Skin of body (tissue), 3 donors: ENCODE measurements at places on chromosomes 3 and 15. TPM values are rescaled to one million over a fixed set of nuclear protein-coding genes. Genes with fewer than 3 reads are reported as not detected.

The PYGO1 gene
- 11.3 TPM for total RNA-seq

The PDCD6IP gene
- total RNA-seq = 114 TPM

The POLQ gene
- 3.7 TPM for total RNA-seq

The ISLR2 gene
- total RNA-seq = 0.79 TPM

The BCL2A1 gene
- 8.2 TPM for total RNA-seq

The CIDEC gene
- 29.4 TPM for total RNA-seq

DNA sequence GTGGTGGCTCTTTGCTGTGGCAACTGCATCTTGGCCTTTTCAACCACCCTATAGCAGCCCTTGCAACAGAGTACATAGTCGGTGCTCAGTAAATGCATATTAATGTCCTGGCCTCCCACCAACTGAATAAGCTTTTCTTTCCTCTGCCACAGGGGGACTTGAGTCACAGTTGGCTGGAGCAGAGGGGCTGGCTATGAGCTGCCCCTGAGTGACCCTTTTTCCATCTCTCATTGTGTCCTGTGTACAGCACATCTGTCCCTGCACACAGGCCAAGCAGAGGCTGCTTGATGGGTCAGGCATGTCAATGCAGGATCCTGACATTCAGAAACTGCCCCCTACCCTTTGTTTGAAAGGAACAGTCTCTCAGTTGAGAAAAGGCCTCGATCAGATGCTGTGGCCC lies 22.4 kb downstream of the SPSB4 start:
- no peak for DNase-seq

GRCh38 chr3:16239086-16239770 lies 25.5 kb downstream of the DPH3 start:
- no peak for DNase-seq

GRCh38 chr3:15399970-15400369 lies 27.4 kb downstream of the METTL6 start:
- no peak for DNase-seq

DNA sequence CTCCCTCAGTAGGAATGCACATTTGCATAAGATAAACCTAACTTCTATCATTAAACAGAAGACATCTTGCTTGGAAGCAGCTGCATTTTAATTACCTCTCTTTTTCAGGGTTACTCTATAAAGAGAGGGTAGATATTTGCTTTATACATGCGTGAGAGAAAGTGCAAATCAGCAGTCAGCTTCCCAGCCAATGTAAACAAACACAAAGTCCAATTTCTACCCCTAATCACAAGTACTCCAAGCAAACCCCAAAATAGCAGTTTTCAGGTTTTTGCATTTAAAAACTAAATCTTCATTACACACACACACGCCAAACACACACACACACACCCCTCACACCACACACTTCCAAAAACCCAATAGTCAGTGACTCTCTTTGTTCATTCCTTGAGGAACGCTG lies 303.9 kb upstream of the ALCAM start:
- no peak for DNase-seq

- DNase-seq = peak; percentile 19
Observed at GRCh38 chr3:8324747-8325146, 176.9 kb upstream of the LMCD1 start.

- DNase-seq = no peak
Observed at GRCh38 chr3:12832350-12833221, 8.8 kb downstream of the RPL32 start.

DNA sequence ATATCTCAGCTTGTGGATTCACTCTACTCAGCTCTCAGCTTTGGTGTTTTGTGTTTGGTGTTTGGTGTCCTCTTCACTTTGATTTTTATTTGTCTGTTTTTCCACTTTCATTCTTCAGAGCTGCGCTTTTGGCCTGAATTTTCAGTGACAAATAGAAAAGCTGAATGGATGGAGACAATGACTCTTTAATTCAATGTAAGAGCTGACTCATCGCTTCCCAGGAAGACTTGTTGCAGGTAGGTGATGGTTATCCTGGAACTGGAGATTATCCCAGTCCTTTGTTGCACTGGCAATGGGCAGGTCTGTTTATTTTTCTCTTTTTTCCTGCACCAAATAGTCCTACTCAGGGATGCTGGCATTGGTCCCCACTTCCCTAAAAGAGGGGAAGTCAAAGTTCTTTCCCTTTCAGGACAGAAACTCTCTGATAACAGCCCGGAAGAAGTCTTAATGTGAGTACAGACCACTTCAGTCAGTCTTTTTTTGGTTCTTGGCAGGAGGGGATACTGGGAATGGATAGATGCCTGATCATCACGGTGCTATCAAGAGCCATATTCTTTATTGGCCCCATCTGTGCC lies 12.4 kb upstream of the AEN start:
- DNase-seq = no peak

GRCh38 chr3:129278966-129279906 lies 566 bp downstream of the HMCES start:
- DNase-seq = peak; percentile 28

- DNase-seq = peak; percentile 40
Observed at GRCh38 chr3:15557511-15557946, 36.0 kb upstream of the COLQ start.

GRCh38 chr3:133591271-133591742 lies 17.8 kb downstream of the CDV3 start:
- DNase-seq = no peak

DNA sequence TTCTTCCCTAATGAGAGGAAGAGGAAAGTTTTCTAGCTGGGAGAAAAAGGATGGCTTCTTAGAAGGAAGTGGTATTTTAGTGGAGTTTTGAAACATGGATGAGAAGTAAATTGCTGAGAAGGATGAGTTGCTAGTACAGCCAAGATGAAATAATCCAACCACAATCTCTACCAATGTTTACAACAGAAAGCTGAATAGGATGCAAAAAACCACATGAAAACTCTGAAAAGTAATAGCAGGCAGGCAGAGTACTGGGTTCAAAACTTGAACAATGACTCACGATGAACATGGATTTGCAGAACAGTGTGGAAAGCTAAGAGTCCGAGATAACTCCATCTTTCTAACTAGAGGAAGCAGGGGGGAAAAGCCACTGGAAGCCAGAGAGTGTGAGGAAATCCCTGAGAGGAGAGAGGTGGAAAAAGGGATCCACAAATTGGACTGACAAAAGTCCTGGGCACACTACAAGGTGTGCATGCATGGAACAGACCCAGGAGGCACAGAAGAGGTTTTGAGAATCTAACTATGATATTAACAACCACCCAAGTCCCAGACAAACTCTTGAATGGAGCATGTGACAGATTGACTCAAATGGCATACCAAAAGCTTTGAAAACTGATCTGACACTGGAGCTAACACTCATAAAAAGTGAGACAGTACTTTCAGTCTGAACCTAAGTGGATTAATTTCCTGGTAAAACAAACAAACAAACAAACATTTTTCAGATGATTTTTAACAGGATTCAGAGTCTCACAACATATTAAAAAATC lies 76.7 kb downstream of the ST6GAL1 start:
- DNase-seq = no peak

- DNase-seq = no peak
Observed at GRCh38 chr15:82653483-82654168, 6.5 kb upstream of the CPEB1 start.

GRCh38 chr15:47794252-47794914 lies 77.1 kb downstream of the SEMA6D start:
- no peak for DNase-seq
